ENCODE measurements at places on chromosomes 1 and 21. TPM values are rescaled to one million over a fixed set of nuclear protein-coding genes. Genes with fewer than 3 reads are reported as not detected.

The TRPM2 gene
- under 0.01 TPM for total RNA-seq

The LCE4A gene
- not detected for total RNA-seq

GRCh38 chr1:42931108-42931539, 27.5 kb downstream of the SLC2A1 start:
- DNase-seq, result no peak

The CLCA2 gene
- total RNA-seq, result 15.3 TPM

DNA sequence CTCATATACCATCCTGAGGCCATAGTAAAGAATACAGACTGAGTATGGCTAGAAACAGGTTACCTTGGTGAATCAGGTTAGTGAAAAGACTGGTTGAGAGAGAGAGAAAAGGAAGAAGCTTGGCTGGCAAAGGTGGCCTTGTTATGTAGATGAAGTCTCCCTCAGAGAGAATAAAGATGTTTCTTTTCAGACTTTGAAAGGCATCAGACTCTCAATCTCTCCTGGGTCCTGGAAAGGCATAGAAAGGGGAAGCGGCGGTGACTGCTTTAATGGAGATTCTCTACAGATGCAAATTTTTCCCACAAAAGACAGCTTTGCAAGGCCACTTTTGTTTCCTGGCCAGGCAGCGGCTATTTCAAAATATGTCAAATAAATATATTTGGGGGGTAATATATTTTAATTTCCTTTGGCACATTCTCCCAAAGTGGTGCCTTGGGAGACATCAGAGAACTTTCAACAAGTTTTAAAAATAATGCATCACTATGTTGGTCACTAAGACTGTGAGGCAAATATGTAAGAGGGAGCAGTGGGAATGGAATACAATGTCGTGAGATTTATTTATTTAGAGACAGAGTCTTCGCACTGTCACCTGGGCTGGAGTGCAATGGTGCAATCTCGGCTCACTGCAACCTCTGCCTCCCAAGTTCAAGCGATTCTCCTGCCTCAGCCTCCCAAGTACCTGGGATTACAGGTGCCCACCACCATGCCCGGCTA, 46.1 kb downstream of the NPHS2 start:
- DNase-seq, result no peak

DNA sequence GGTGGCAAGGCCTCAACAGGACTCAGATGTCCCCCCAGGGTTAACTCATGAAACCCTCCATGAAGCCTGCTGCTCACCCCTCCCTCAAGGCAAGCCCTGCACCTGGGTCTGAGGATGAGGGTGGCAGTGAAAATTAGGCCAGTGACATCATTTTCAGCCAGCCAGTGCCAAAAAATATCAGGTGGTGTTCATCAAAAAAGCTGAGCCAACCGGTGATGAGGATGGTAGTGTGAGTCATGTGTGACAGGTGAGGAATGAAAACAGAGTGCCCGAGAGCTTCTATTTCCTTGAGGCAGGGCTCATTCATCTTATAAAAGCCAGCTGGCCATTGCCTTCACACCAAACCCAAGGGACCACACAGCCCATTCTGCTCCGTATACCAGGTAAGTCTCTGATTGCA, at the start of gene SPRR1A:
SPRR1A (plus strand) TSS at position 339 of the 400 bp plus-strand sequence. CDS start 1,150 bp downstream, outside the sequence.
- DNase-seq, result peak; percentile 84

The COL24A1 gene
- under 0.01 TPM for total RNA-seq

GRCh38 chr1:244651956-244652622, 837 bp upstream of the DESI2 start:
- no peak for DNase-seq

DNA sequence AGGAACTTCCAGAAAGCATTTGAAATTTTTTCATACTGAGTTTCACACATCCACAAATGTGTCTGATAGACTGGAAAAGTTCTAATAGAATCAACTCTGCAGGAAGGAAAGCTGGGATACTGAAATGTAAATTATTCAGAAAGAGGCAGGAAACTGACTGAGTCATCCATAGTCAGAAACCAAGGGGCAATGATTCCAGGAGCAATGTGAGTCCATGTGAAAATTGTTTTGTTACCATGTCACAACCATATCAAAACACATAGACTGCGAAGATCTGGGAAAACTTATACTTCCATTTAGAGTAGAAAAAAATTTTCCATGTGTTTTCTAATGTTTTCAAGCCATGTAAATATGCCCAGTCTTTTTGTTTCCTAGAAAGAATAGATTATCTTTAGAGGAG, 142.3 kb upstream of the TMPRSS15 start:
- no peak for DNase-seq

The CFHR2 gene
- total RNA-seq, result not detected

GRCh38 chr1:25563330-25564215, 20.2 kb downstream of the LDLRAP1 start:
- DNase-seq, result no peak

DNA sequence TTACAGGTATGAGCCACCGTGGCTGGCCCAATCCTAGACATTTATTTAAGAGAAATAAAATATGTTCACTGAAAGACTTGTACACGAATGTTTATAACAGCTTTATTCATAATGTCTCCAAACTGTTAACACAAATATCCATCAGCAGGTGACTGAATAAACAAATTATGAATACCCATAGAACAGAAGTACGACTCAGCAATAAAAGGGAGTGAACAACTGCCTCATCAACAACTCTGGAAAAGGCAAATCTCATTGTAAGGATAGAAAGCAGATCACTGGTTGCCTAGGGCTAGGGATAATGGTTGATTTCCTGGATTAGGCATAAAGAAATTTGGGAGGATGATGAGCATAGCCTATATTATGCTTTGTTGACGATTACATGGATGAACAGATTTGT, 41.7 kb downstream of the GABPA start:
- no peak for DNase-seq

The DEPDC1 gene
- 0.38 TPM for total RNA-seq

DNA sequence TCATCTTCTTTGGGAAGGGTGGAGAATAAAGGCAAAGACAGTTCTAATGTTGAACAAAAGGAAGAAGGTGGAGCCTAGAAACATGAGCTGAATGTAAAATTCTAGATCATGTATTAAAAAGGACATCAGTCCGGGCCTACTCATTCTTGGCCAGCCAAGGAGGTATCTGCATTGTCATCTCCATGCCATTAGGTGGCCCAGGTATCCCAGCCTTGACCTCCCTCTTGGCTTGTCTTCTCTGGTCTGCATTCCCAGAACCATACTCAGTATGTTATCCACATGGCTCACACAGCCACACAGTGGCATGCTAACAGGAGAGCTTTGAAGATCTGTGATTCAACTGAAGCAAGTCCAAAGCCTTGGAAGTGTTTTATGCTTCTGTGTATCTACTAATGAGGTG, 369.8 kb upstream of the KAZN start:
- no peak for DNase-seq

The EXO1 gene
- 0.90 TPM for total RNA-seq

DNA sequence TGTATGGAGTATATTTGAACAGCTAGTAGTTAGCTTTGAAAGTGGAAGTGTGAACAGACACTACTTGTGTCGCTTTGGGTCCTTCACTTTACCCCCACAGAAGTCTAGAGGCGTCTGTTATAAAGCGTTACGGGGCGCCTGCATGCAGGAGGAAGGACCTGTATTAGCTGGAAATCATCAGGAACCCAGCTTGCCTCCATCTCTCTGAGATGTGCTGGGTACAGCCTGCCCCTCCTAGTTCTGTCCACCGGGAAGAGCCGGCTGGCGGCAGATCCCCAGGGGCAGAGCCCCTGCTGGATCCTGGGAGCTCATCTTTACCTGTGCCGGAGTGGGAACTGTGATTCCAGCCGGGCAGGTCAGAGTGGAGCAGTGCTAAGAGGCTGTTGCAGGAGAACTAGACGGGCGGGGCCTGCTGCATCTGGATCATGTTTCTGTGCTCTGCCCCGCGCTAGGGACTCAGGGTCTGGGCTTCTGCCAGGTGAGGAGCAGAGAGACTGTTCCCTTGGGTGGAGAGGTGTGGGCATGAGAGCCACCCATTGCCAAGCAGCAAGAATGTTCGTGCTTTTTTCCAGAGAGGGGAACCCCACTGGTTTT, 22.3 kb upstream of the SPSB1 start:
- DNase-seq, result no peak

The LDLRAP1 gene
- total RNA-seq, result 17.1 TPM

- DNase-seq, result no peak
Measured at GRCh38 chr1:88742531-88742930, 58.5 kb downstream of the PKN2 start.

- DNase-seq, result no peak
Measured at GRCh38 chr1:206445116-206445515, 25.2 kb upstream of the IKBKE start.

The PRELP gene
- total RNA-seq, result not detected

DNA sequence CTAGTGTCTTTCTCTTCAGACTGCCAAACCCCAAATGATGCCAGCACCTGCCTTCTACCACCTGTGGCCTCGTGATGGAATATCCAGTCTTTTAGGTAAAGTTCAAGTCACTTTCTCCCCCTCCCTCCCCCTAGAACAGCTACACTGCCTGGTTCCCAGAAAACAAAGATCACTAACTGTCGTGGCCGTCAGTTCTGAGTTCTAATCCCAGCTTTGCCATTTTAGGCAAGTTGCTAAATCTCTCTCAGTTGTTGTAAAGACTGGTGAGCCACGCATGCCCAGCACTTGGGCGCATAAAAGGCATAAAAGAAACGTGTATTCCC, 648 bp upstream of the TRAPPC3 start:
- no peak for DNase-seq

DNA sequence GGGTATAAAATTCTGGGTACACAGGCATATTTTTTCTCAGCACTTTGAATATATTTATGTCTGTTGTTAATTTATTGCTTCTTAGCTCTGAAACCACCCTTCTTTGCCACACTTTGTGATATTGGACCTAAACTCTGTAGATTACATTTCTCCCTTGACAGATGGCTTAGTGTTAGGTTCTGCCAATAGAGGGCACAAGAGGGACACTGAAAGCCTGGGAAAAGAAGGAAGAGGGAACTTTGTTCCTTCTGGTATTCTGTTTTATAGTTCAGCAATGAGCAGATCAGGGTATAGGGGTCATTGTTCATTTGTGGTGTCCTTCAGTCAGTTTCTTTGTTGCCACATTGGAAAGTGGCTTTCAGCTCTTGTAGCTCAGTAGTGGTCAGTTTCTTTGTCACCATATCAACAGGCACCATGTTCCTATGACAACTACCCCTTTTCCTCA, 423.5 kb upstream of the PROX1 start:
- peak; percentile 41 for DNase-seq

DNA sequence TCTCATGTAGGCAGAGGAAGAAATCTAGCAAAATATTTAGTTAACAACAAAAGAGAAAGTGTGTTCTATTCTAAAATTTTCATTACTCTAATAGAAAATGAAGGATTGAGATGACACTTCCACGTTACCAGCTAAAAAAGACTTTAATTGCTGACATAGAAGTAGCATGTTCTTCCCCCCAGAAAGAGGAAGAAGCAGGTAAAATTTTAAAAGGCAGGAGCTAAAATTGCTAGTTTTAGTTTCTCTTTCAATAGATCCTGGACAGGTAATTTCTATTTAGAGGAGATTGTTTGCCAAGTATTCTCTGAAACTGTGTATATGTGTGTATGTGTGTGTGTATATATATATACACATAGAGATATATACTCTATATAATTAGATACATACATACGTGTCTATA, 248.1 kb upstream of the FMN2 start:
- DNase-seq, result no peak

DNA sequence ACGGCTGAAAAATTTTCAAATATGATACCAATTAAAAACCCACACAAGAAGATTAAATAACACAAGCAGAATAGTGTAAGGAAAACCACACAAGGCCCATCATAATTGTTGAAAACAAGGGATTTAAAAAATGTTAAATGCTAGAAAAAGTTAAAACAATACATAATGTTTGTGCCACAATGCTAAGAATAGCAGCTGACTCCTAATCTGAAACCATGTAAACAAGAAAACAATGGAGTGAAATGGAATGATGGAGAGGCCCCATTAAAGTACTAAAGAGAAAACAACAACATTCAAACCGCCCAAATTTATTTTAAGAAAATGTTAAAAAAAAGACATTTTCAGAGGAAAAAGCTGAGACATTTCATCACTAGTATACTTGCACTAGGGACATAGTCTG, 663.6 kb upstream of the NCAM2 start:
- no peak for DNase-seq

GRCh38 chr1:243740255-243740999, 109.6 kb downstream of the AKT3 start:
- no peak for DNase-seq

The TMPRSS15 gene
- not detected for total RNA-seq

DNA sequence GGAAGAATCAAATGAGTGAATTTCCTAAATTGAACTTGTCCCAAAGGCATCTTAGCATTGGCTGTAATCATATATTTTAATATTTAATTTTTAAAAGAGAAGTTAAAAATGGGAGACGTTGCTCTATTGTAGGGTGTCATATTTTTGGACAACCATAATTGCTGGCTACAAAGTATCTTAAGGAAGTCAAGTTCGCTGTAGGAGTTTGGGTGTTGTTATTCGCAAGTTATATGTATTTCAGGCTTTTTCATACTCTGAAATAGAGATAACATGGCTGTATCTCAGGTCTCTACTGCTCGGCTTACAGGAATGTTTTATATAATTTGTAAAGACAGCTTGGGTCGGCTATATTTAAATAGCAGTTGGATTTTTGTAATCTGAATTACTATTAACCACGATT, 852 bp downstream of the TMEM50A start:
- DNase-seq, result no peak

DNA sequence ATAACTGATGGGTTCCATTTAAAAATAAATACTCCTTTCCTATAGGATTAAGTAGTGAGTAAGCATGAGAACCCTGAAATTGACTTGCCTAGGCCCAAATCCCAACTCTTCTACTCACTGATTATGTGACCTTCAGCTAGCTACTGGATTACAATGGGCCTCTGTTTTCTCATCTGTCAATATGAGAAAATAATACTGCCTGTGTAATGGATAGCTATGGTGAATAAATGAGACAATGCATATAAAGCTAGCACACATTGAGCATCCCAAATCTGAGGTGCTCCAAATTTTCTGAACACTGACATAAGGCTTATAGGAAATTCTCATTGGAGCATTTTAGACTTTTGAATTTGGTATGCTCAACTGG, 5.3 kb upstream of the LRRC8C start:
- no peak for DNase-seq
